Stomach (tissue), 19 donors: ENCODE measurements at places on chromosomes 1 and 21.

GRCh38 chr1:165063181-165063965 lies 293.1 kb downstream of the LMX1A start:
- no peak for DNase-seq

- no peak for DNase-seq
Observed at GRCh38 chr1:31671561-31672201, 27.0 kb upstream of the PEF1 start.

DNA sequence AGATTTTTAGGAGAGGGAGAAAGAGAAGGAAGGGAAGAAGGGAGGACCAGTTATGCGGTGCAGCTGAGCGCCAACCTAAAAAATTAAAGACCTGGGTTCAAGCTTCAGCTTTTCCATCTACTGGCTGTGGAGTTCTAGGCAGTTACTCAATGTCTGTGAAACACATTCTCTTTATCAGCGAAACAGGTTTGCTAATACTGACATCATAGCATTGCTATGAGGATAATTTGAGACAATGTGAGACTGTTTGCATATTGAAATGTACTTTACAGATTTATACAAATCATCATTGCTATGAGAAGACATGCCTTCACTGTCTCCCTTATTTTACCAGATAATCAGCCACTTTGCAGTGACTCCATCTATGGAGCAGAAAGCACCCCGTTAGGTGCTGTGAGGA lies 222.9 kb upstream of the SGIP1 start:
- no peak for DNase-seq

DNA sequence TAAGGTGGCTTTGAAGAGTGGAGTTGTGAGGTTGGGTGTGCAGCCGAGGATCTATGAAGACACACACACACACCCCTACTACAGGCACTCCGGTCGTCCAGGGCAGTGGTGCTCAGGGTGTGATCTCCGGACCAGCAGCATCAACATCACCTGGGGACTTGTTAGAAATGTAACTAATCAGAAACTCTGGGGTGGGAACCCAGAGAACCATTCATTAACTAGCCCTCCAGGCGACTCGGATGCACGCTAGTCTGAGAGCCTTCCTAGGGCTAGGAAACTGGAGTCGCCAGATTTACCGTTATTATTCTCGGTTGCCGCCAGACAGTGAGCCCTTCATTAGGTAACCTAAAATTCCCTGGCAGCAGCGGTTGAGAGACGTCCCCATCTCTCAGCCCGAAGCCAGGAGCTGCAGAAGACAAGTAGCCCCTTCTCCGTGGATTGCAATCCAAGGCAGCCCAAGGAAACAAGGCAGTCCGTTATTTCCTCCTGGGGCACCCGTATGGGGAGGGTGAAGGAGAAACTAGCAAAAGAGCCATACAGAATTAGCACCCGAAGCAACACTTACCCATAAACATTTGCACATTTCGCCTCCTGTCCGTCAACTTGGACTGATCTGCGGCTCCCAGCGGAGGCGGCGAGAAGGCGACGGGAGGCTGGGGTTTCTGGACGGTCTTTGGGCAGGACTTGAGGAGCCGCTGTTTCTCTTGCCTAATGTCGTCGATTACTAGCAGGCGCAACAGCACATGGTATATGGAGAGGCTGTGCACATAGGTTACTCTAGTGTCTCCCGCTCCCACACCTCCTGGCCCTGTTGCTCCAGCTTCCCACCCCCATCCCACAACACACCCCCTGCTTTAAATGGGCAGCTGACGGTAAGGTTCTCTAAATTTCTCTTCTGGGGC lies 2.9 kb upstream of the CCN1 start:
- DNase-seq: no peak

DNA sequence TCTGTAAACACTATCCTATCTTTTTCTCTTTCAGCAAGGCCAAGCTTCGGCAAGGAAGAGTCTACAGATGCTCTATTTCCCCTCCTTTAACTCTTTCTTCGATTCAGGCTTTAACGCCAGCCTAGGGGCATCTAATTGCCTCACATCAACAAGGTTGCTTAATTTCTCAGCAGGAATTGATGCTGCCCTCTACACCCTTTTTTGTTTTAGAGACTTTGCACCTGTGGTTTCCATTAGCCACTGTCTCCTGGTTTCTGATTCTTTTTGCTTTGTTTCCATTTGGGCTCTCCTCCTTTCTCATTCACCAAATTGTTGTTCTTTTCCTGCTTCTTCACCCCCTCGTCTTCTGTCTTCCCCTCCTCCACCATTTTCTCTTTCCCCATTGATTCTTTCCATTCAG lies 202.4 kb upstream of the HMCN1 start:
- no peak for DNase-seq
